Panc1 (cell line): ENCODE measurements at places on chromosomes 4 and X. TPM values are rescaled to one million over a fixed set of nuclear protein-coding genes. Genes with fewer than 3 reads are reported as not detected.

DNA sequence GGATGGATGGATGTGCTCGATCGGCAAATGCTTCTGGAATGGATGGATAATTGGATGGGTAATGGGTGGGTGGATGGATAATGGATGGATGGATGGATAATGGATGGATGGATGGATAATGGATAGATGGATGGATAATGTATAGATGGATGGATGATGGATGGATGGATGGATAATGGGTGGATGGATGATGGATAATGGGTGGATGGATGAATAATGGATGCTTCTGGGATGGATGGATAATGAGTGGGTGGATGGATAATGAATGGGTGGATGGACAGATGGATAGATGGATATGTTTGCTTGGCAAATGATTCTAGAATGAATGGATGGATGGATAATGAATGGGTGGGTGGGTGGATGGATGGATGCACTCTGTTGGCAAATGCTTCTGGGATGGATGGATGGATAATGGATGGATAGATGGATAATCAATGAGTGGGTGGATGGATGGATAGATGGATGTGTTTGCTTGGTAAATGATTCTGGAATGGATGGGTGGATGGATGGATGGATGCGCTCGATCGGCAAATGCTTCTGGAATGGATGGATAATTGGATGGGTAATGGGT is 3.8 kb upstream of the SLC25A6 start:
- no peak for DNase-seq

GRCh38 chrX:131675596-131676194 is 131.8 kb downstream of the OR13H1 start:
- DNase-seq, result peak; percentile 27

DNA sequence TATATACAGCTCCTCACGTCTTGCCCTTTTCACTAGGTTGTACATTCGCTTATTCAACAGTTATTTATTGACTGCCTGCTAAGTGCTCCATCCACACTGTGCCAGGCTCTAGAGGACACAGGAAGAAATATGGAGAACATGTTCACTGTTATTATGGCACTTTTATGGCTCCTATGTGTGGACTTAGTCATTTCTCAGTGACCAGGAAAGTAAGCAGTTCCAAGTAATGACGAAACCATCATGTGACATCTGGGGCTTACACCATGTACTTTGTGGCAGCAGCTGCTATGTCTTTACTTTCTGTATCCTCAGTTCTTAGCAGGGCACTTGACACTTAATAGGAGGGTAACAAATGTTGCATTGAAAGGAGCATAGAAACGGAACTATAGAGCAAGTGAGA is 278.0 kb downstream of the ANK2 start:
- DNase-seq, result no peak

GRCh38 chrX:144849141-144849540 is 398.2 kb upstream of the SPANXN1 start:
- DNase-seq, result no peak

DNA sequence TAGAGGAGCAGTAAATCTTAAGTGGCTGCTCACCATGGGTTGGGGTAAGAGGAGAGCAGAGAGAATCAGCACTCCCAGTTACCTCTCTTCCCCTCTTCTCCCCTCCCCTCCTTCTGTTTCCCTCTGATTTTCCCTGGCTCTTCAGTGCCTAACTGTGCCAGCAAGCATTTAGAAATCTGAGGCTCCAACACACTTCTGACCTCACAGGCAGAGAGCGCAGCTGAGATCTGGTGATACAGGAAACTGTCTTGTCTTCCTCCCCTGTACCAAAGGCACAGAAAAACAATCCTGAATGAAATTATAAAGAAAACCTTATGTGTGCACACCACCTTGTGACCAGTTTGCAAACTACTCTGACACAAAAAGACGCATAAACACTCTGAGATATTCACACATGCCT is 82.4 kb upstream of the SMIM10 start:
- no peak for DNase-seq

DNA sequence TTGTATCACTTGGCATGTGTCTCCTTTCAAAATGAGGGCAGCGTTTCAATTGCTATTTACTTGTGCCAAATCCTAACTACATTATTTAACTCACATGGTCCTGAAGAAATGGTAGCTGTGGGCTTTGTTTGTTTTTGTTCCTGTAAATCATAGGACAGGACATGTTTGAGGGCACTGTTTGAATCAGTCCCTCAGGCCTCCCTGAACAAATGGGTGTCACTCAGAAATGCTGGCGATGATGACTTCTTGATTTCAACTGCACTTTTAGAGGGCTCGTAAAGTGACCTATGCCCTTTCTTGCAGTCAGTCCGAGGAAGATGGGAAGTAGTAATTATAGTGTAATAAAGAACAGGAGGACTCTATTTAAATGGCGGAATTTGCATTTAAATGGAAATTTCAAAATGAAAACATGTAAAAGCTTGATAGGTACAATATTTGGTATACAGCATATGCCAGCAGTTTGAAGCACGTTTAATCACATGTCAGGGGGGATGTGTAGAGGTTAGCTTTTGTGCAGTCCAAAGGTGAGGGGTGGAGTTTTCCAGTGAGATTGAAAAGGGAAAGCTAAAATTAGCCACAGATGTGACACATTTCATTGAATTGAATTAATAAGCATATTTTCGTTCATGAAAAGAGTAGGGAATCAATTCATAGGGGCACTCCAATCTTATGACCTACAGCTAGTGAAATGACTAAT is 1958.7 kb upstream of the IGFBP7 start:
- DNase-seq, result no peak

DNA sequence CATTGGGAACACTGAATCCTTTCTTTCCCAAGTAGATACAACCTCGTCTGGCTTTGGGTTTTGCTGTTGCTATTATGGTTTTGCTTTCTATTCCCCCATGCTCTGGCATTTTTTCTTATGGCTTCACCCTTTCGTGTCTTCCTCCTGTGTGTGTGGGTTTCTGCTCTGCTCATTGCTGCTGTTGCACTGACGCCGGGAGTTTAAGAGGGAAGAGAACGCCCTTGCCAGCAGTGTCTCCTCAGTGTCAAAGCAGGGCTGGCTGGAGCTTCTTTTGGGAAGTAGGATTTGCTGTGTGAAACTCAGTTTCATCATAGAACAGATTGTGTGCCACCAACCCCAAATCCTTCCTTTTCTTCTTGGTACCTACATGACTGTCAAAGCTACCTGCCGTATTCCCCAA is 63.7 kb downstream of the CLDN22 start:
- DNase-seq, result no peak

GRCh38 chrX:71095033-71095432 is 618 bp upstream of the FOXO4 start:
- DNase-seq, result no peak

DNA sequence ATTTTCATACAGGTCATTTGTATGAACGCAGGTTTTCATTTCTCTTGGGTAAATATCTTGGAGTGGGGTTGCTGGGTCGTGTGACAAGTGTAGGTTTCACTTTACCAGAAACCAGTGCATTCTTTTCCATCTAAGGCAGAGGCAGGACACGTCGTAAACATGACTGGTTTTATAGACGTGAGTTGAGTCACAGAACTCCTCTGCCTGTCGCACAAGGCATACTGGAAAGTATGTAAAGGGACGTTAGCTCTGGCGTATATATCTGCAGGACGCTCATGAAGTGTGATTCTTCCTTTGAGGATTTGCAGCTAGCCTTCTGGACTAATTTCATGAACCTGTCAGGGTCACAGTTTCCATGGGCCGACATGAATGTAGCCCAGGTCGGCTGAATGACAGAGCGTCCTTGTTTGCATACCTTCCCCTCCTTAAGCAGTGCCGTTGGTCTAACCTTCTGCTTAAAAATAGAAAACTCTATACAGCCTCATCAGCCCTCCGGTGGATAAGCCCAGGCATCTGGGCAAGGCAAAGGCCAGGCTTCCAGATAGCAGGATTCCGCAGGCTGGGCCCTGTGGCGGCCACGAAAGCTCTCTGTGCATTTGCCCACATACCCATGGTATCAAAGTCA is 106.0 kb downstream of the GPR143 start:
- DNase-seq, result no peak

- no peak for DNase-seq
These were observed 29.8 kb downstream of the PTCHD1 start for GRCh38 chrX:23364416-23364815.

- no peak for DNase-seq
These were observed 394.8 kb downstream of the CFAP47 start for GRCh38 chrX:36314303-36314702.

- no peak for DNase-seq
These were observed 1304.0 kb downstream of the FAM133A start for GRCh38 chrX:94977986-94978385.

DNA sequence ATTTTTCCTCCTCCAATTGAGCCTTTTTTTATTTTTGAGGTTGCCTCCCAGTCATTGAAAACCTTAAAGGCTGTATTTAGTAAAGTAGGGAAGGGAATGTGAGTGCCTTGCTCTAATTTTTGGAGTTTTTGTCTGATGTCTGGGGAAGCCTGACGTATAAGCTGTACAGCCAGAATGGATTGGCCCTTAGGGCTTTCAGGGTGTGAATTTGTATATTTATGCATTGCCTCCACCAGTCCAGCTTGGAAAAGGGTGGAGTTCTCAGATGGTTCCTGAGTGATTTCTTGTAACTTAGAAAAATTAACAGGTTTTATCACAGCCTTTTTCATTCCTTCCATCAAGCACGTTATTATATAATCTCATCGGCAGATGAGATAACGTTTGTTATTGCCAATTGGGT is 8.6 kb upstream of the IL9R start:
- no peak for DNase-seq

- DNase-seq, result no peak
These were observed 101.1 kb upstream of the PRR32 start for GRCh38 chrX:126718440-126718839.

DNA sequence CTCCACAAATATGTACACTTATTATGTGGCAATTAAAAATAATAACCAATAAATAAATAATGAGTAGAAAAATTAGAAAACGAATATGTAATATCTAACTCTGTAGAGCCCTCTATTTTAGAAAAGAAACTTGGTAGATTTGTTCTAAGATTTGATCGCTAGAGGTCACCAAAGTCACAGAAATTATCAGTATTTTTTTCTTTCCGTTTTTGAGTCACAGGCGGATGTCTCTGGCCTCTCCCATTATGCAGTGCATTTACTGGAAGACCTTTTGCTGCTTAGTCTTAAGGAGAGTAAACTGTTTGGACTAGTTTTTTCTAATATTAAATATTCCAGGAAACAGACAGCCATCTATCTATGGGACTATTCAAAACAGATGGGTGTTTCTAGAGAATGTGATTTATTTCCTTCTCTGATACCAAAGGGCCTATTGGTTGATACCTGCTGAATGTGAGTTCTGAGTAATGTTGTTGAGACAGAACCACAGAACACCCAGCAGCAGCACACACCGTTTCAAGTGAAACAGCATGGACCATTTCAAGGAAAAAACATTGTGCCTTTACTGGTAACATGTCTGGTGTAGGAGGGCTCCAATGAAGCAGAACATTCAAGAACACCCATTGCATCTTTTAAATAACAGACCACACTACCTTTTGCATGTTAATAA is 34.0 kb upstream of the GYPA start:
- peak; percentile 24 for DNase-seq

- DNase-seq, result no peak
These were observed 8.8 kb upstream of the MND1 start for GRCh38 chr4:153335665-153336064.

DNA sequence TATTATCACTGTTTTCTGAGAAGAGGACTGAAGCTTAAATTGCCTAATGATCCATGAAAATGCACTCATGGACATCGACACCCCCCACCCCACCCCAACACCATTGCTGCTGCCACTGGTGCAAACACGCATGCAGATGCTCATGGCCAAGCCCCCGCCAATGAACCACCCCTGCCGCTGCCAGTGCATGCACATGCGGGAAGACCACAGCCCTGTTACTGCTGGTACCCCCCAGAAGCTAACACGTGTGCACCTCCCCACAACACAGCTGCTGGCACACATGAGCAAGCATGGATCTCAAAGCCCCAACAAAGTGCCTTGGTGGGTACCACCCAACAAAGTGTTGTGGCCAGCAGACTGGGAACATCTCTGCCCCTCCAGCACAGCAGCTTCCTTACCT is 594.1 kb upstream of the FAT1 start:
- DNase-seq, result no peak

DNA sequence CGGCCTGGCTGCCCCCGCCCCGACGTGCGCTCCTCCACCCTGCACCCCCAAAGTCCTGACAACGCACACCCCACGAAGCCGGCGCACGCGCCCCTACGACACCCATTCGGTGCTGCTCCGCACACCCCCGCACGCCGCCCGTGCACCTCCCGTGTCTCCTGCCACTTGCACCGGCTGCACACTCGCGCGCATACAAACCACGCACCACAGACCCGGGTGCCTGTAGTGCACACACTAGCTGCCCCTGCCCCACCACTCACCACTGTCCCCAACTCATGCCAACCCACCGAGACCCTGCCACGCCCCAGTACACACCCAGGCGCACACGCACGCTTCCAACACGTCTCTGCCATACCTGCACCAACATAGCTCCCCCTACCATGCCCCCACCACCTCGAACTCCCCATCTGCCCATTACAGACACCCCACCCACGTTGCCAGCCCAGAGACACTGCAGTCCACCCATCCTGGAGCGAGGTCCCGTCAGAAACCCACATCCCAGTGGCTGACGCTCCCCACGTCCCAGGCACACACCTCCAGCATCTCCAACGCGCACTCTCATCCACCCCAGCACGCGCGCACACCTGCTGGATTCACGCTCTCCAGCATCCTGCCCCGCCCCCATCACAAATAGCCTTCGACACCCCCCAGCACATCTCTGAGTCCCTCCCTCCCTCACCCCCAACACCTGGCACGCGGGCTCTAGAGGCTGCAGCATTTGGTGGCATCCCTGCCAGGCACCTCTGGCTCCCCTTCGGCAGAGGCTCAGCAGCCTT is 4.2 kb upstream of the DUSP9 start:
- DNase-seq, result no peak

GRCh38 chr4:24121395-24122175 is 231.7 kb upstream of the PPARGC1A start:
- no peak for DNase-seq

DNA sequence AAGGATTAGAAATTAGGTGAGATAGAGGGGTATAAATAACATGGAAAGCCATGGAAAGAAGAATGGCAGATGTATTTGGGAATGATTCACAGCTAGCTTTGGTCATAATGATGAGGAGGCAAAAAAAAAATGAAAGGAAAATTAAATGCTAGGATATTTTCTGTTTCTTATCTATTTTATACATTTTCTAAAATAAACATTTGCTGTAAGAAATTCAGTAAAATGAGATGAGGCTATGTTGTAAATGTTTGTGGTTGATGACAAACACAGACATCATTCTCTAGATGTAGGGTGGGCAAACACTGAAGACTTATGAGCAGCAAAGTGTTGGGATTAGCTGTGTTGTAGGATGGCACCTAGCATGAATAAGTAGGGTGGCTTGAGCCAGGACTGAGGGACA is 407.1 kb downstream of the IL15 start:
- DNase-seq, result no peak

- DNase-seq, result peak; percentile 20
These were observed 417.4 kb downstream of the SPOCK3 start for GRCh38 chr4:166816890-166817289.

- DNase-seq, result peak; percentile 36
These were observed at the start of gene LAMTOR3 for GRCh38 chr4:99894161-99894997. Gene LAMTOR3, minus strand, starts transcription at chr4:99894427. Its CDS starts 464 bp downstream, at chr4:99893963.

- DNase-seq, result no peak
These were observed 137.6 kb upstream of the KLF3 start for GRCh38 chr4:38526412-38526811.

The NHSL2 gene
- total RNA-seq, result 0.36 TPM

The PRRG3 gene
- total RNA-seq, result not detected

The RENBP gene
- 0.62 TPM for total RNA-seq

The MND1 gene
- total RNA-seq, result 9.4 TPM
